ENCODE measurements at places on chromosomes 5 and 9.

DNA sequence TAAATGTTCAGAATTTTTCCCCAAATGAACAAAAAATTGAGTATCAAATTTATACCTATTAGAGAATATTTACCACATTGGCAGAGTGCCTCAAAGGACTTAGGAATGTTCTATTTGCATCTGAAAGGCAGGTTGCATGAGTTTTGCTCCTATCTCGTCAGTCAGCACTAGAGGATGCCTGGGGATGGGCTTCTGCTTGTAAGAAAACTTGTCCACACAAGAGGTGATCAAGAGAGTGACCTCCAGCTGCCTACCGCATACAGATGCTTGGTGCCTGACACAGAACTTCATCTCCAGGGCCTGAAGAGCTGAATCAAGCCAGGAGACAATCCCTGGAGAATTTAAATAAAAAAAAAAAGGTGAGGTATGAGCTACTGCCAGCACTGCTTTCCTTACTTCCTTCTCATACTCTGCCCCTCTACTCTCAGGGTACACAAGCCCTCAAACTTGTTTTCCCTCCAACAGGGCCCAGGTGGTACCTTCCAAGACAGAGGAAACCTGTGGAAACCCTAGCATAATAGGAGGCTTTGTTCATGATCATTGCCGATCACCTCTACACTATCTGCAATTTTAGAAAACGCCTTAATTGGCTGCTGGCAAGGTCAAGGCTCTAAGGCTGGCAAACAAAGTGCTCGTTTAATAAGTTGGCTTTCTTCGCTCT is 166.6 kb downstream of the ELAVL2 start:
- DNase-seq: no peak

- no peak for DNase-seq
These were observed 30.8 kb upstream of the ACOT12 start for GRCh38 chr5:81424728-81425127.

- no peak for DNase-seq
These were observed 201.1 kb downstream of the ARHGEF28 start for GRCh38 chr5:73827106-73827450.

DNA sequence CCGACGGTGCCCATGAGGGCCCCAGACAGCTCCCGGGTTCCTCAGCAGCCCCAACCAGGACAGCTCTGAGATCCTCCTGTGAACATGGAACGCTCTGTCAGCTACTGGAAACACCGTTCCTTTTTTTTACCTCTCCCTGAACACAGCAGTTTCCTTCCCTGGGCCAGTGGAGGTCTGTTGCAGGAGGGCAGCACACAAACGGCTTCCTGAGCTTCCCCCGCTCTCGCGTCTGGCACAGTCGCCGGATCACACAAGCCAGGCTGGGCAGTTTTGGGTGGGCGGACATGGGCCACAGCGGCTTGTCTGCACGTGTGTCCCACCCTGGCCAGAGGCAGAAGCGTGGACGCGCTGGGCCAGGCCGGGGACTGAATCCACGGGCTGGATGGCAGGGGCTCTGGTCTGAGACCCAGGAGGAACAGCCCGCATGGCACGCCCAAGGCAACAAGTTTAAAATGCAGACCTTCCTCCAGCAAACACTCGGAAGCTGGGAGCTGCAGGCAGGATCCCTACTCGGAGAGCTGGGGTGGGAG is 106.8 kb upstream of the SARDH start:
- no peak for DNase-seq

DNA sequence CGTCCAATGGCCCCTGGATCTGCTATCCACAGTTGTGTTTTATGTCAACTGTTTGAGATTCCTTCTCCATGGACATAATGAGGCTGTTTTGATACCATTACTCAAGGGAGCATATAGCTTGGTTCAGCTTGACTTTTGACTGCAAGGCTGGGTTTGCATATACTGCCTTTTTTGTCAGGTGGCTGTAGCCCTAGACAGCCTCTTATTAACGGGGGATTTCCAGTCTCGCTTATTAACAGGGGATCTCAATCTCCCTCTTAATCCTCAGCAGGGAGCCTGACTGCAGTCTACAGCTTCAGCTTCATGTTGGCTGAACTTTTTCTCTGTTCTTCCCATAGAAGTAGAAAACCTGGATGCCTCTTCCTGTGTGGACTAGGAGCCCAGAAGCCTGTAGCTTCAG is 73.7 kb upstream of the TNC start:
- no peak for DNase-seq

- DNase-seq: peak; percentile 92
These were observed at the start of the genes CRAT and PTPA for GRCh38 chr9:129110740-129111527. Gene CRAT, minus strand, starts transcription at chr9:129110793. Its CDS starts 284 bp downstream, at chr9:129110509. Gene PTPA, plus strand, starts transcription at chr9:129111415. Its CDS starts 186 bp downstream, at chr9:129111601.

- no peak for DNase-seq
These were observed 182.1 kb downstream of the DMRT2 start for GRCh38 chr9:1231998-1232919.

DNA sequence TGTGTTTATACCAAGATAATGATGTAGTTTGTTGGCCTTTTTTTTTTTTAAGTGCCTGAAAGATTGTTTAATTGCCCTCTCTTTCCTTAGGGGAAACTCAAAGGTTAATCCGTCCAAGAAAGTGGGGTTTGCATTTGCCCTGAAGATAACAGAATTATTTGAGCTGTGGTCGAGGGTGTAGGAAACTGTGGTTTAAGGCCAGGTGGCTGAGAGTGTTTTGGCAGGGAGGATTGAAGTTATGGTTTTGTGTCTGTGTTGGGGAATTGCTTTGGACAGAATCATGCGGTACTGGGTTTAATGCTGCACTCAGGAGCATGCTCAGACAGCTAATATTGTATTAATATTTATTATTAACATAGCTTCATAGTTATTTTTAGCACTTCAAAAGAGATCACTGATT is 509.8 kb downstream of the EBF1 start:
- DNase-seq: no peak

DNA sequence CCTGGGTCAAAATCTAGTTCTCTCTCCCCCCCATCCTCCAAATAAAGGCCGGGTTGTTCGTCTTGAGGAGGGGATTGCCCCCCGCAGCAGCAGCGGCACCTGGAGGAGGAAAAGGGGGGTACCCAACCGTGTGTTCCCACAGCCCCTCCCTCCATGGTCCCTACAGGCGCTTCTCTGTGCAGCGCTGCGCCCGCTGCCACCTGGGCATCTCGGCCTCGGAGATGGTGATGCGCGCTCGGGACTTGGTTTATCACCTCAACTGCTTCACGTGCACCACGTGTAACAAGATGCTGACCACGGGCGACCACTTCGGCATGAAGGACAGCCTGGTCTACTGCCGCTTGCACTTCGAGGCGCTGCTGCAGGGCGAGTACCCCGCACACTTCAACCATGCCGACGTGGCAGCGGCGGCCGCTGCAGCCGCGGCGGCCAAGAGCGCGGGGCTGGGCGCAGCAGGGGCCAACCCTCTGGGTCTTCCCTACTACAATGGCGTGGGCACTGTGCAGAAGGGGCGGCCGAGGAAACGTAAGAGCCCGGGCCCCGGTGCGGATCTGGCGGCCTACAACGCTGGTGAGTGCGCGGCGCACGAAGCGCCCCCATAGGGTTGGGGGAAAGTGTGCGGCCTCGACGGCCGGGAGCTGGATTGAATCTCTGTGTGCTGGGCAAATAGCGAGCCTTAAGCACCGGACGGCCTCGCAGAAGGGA is 3.5 kb downstream of the LHX2 start:
- DNase-seq: no peak

DNA sequence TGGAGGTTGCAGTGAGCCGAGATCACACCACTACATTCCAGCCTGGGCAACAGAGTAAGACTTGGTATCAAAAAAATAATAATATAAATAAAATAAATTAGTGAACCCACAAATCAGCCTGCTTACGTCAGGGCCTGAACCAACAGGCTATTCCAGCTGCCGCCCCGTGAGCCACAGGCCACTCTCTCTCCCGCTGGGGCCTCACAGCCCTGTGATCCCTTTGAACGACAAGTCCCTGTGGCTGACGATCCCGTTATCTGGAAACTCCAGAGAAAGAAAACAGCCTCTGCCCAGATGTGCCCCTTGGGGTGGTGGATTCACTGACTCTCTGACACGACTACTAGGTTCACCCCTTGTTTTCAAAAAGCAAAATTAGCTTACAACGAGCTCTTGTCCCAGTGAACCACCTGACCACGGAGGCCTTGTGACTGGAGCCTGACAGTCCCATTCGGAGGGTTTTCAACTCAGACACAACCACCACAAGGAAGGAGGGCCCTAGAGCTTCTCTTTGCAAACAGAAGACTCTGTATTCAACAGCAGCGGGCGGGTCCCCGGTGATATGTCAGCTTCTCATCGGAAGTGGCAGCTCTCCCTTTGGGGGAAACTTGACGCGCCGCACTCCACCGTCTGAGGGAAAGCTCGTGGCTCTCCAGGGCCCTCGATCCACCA is 4.4 kb upstream of the DIPK1B start:
- DNase-seq: no peak

DNA sequence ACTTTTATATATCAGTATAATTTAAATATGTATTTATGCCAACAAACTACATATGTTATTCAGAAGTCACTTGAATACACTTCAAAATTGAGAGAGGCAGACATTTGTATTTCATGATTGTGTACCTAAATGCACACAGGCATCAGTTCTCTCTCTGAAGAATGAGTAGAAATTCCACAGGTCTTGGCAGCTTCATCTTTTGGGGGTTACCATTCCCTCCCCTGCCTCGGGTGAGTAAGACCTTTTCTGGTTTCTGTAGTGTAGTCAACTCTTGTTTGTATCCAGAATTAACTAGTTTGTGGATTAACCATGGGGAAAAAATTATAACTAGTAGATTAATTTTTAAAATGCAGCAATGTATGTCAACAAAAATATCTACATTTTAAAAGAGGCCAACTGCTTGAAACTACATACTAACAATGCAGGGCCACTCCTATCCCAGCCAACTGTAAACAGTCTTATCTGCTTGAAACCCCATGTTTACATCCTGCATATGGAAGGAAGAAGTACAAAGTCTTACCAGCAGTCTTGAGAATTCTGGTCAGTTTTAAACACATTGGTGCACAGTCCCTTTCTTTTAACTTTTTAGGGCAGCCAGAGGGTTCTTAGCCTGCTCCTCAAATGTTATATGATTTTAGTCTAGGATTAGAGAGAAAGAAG is 339.6 kb upstream of the KIF2A start:
- DNase-seq: no peak

GRCh38 chr9:27847380-27847779 is 274.1 kb upstream of the C9orf72 start:
- DNase-seq: no peak
